Cortex of kidney (tissue), 1 donor: ENCODE measurements at places on chromosomes 1 and 21.

GRCh38 chr1:208587110-208587509 is 342.9 kb upstream of the PLXNA2 start:
- DNase-seq, result no peak

- DNase-seq, result no peak
Observed at GRCh38 chr1:164071288-164071687, 487.7 kb upstream of the PBX1 start.

- no peak for DNase-seq
Observed at GRCh38 chr1:241331328-241332036, 25.5 kb downstream of the RGS7 start.

GRCh38 chr1:204706838-204707509 is 21.4 kb upstream of the LRRN2 start:
- no peak for DNase-seq

DNA sequence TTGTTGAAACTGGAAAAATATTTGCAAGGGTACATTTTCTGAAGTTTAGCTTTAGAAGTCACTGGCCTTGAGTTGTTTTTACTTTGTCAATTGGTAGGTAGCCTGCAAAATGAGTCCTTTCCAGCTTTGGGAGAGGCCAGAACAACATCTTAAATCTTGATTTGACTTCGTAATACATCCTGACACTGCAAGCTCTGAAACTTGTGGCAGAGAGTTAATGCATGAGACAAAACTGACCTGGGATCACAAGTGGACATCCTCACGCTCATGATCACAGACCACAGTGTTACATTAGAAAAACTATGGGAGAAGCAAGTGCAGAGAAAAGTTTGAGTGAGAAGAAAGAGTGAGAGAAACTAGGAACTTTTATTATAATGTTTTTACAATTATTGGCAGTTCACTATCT is 550.9 kb downstream of the USP25 start:
- DNase-seq, result no peak

DNA sequence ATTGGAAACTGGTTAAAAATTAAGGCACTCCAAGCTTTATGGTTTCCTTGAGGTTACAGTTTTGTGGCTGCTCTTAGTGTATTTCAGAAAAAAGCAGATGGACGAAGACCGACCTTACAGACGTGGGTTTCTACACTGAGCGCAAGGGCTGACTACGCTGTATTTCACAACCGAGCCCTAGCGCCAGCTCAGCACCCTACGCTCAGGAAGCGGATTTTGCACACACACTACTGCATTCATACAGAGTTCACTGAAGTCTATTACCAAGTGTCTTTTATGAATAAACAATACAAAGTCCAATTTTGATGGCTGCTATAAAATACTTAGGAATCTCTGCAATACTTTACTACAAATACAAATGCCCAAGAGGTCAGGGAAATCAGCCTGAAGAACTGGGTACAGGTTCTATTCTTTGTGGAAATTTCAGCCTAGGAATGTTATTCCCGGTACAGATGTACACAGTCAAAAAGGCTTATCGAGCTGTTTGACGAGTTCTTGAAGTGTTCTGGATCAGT is 23.8 kb downstream of the PTTG1IP start:
- DNase-seq, result no peak

DNA sequence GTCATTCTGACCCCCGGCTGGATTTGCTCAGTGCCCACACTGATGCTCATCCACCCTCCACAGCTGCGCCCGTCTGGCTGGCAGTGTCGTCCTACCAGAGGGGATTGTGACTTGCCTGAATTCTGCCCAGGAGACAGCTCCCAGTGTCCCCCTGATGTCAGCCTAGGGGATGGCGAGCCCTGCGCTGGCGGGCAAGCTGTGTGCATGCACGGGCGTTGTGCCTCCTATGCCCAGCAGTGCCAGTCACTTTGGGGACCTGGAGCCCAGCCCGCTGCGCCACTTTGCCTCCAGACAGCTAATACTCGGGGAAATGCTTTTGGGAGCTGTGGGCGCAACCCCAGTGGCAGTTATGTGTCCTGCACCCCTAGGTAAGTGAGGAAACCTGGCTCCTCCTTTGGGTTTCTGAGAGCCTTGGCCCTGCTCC is 5.7 kb upstream of the EFNA4 start:
- DNase-seq, result no peak

DNA sequence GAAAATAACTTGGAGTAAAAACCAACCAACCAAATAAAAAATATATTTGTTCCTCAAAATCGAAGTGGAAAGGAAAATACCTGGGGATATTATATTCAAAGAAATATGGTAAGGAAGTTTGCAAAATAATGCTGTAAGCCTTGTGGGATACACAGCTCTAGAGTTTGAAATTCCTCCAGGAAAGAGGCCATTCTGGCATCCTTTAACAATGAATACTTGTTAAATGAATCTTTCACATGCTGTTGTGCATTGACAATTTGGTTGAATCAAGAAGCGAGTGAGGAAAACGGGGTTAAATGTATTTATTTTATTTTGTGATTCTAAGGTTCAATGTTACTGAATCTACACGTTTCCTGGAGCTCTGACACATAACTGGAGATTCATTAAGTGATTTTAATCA is 30.5 kb upstream of the NTNG1 start:
- no peak for DNase-seq

- no peak for DNase-seq
Observed at GRCh38 chr1:232335741-232336293, 294.1 kb downstream of the SIPA1L2 start.

- no peak for DNase-seq
Observed at GRCh38 chr1:167630568-167631385, 745 bp downstream of the RCSD1 start.

DNA sequence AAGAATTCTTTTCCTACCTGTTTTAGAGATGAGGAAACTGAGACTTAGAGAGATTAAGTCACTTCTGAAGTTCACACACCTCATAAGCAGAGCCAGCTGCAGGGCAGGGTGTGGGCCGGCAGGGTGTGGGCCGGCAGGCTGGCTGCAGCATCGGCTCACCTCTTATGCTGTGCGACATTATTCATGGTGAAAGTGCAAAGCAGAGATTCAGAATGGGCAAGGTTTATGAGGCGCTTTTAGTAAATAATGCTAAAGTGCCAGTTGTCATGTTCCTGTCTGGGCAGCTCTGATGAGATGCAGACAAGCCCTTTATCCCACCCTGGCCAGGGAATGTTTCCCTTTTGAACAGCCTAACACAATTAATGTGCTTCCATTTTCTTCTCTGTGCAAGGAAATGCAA is 14.6 kb downstream of the MAB21L3 start:
- no peak for DNase-seq

DNA sequence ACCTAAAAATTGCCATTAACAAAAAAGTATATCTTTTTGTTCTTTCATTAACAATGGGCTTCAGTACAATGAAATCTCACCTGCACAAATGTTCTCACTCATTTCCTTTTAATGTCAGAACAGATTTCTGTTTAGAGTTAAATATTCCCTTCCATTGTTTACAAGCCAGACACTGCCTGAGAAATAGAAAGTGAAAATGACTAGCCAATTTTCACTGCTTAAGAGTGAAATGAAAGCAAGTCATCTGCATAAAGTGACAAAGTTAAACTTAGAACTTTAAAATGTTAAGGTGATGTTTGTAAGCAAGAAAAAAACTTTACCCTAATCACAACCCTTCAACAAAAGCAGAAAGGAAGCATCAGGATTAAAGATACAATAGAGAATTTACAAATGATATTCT is 27.5 kb downstream of the COA6 start:
- DNase-seq, result no peak

- no peak for DNase-seq
Observed at GRCh38 chr1:202134645-202135172, 9.8 kb downstream of the ARL8A start.
